ENCODE measurements at places on chromosomes 5 and 9.

DNA sequence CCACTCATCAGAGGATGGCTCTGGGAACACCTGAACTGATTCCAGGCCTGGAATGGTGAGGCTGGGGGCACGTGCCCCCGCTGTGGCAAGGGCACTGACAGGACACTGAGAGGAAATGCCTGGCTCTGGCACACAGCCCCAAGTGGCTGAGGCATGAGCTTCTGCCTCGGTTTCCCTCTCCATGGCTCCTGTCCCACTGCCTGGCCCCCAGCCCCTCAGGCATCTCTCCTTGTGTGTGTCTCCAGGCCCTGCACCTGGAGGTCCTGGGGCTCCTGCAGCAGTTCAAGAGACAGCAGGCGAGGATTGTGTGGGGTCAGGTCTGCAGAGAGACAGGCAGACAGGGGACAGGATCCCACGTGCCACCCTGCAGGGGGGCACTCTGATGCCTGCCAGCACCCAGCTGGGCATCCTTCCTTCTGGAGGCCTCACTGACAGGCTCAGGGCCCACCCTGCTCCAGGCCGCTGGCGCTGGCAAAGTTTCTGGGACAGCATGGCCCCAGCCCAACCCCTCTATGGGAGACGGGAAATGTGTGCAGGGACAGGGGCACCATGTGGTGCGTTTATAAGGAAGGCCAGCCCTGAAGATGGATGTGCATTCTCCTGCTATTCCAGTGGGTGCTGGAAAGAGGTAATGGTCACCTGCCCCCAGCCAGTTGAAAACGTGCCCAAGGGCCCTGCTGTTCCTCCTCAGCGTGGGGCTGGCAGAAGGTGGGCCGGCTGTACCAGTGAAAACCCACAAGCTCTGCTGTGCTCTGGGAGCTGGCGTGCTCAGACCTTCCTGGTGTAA, 66.0 kb downstream of the RASGEF1C start:
- DNase-seq: no peak

DNA sequence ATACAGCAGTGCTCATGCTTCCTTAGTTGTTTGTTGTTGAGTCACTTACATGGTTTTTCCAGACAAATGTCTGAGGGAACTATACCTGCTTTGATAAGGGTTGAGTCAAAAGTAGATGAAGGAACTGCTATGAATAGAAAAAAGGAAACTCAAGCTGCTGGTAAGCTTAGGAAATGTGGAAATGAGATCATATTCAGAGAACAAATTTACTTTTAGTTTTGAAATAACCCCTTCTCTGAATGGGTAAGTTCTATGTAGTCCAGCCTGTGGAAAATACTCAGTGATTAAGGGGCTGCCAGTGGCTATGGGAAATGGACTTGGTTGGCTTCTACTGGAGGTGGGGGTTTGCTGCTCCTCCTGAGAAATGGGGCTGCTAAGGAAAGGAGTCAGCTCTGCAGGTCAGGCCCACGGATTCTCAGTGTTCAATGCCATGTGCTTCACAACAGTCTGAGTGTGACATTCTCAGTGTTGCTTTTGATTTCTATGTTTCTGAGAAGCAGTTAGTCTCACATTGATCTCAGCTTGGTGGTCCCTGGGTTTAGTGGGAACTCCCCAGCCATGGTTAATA, 47.7 kb upstream of the GLRX start:
- DNase-seq: no peak

- no peak for DNase-seq
Observed at GRCh38 chr5:118592229-118593002, 395.9 kb downstream of the DTWD2 start.

GRCh38 chr5:110940136-110940535, 131.4 kb upstream of the TSLP start:
- DNase-seq: no peak

GRCh38 chr9:7935681-7936080, 136.1 kb upstream of the DMAC1 start:
- no peak for DNase-seq

DNA sequence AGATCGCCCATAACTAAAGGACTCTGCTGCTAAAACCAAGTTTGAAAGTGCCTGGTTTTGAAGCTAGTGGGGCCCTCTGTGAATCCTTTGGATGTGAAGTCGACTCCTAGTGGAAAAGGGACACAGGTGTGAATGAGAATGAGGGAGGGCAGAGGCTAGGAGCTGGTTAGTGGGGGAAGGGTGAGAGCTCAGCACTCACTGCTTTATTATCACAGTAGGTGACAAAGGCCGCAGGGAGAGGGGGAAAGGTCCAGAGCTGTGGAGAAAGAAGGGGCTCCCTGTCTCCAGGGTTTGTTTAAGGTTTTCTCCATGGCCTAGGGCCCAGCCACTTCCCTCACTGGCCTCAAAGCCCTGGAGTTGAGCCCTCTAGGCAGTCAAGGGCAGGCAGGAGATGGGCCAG, 3.5 kb downstream of the HDHD3 start:
- no peak for DNase-seq

DNA sequence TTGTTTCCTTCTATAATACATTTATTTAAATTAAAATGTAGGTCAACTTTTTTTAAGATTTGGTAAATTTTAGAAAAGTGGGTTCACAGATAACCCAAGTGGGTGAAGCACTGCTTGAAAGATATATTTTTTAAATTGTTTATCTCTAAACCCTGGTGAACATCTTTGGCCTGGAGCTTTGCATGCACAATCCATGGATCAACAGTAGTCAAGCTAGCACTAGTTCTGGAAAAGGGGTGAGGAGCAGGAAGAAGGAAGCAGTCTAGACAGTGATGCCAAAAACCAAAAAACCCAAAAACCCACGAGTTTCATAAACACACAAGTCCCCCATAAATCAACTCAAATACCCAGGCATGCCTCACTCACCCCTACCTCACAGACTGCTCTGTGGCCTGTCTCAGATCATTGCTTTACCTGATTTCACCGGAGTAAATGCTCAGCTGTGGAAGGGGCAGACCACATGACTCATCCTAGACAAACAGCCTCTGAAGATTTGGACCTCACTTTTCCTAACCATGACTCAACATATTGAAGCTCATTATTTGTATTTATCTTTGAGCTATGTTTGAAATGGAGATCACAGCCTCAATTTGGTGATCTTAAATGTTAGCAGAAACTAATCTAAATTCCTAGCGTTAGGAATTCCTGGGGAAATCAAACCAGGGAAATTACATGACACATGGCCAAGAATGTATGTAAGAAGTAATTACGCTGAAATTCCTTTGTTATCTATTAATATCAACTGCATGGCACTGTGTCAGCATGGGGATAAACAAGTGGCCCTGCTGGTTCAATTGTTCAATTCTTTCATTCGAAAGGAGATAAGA, 149.6 kb downstream of the ZNF608 start:
- no peak for DNase-seq

DNA sequence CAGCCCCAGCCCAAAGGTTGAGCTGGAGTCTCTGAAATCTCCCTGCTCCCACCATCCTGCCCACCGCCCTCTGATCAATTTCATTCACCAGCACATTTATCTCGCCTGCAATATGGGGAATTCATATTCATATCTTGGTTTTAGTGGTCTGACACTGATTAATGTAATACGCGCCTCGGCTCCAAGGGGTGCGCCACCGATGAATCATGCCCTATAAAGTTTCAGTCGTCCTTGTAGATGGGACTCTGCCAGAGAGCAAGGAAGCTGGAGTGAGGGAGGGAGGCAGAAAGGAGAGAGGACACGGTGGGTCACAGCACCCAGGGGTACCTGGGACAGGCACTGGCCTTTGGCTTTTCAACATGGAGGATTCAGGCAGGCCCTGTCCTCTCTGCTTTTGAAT, 8.9 kb downstream of the IRX1 start:
- no peak for DNase-seq

DNA sequence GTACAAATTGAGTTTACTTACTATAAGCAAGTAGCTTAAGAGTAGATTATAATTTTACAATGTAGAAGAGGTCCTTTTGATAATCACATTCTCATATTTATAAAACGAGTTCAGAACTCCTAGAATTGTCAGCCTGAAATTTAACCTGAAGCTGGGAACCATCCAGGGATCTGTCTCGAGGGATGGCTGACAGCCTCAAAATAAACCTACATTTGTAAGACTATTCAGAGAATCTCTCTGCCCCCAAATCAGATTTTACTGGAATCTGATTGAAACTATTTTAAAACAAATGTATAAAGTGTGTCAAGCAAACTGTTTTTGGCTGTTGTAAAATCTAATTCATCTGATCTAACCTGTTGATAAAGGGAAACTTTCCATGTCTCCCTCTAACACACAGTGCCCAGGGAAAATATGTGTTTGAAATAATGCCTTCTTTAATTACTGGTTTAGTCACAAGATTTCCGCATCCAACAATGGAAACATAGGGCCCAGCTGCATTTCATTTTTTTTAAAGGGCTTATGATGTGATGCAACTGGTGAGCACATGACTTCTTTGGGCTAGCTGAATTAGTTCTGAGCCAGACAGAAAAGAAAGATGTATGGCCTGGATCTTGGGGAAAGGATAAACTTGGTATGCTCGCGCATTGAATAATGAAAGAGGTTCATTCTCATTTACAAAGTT, 30.3 kb downstream of the SLC25A46 start:
- DNase-seq: no peak

GRCh38 chr5:51172903-51173626, 210.2 kb upstream of the ISL1 start:
- no peak for DNase-seq

Data from stimulated activated CD8-positive, alpha-beta memory T cell treated with anti-CD3 and anti-CD28 coated beads, Interleukin-4, amount 100 ng/mL, for 4 hours (primary cell).